Activated T-helper 17 cell treated with anti-CD3 and anti-CD28 coated beads, Interleukin-2, amount 50 U/mL, for 72 hours (primary cell): ENCODE measurements at places on chromosomes 2 and 18. TPM values are rescaled to one million over a fixed set of nuclear protein-coding genes. Genes with fewer than 3 reads are reported as not detected.

The CPO gene
- total RNA-seq = not detected

The DSC3 gene
- not detected for total RNA-seq

The CNTNAP5 gene
- total RNA-seq = not detected

The SGO2 gene
- total RNA-seq = 67.7 TPM

The ZNF512 gene
- 27.2 TPM for total RNA-seq

The DQX1 gene
- 0.76 TPM for total RNA-seq

The ASB18 gene
- total RNA-seq = not detected

The HOXD11 gene
- not detected for total RNA-seq

The CDH20 gene
- total RNA-seq = 0.40 TPM

The GCG gene
- not detected for total RNA-seq

The SCN7A gene
- total RNA-seq = not detected

The GATA6 gene
- total RNA-seq = not detected

The GNAL gene
- total RNA-seq = 0.32 TPM

The CASP10 gene
- total RNA-seq = 10.8 TPM

The CCBE1 gene
- total RNA-seq = 0.04 TPM

The SCYGR2 gene
- not detected for total RNA-seq

The CPS1 gene
- total RNA-seq = 0.76 TPM

The RAB12 gene
- 11.9 TPM for total RNA-seq

The TMEM182 gene
- 6.4 TPM for total RNA-seq

The UGGT1 gene
- total RNA-seq = 36.5 TPM

The LTBP1 gene
- total RNA-seq = 0.29 TPM

The ACKR3 gene
- total RNA-seq = 1.7 TPM

The ALPP gene
- not detected for total RNA-seq

The ERFE gene
- not detected for total RNA-seq

The SERPINB10 gene
- not detected for total RNA-seq

The EIF2AK2 gene
- 45.1 TPM for total RNA-seq

The C2orf66 gene
- total RNA-seq = 0.43 TPM

The MLPH gene
- total RNA-seq = not detected

The ALPG gene
- total RNA-seq = not detected

The UPP2 gene
- total RNA-seq = not detected

The RAB6C gene
- not detected for total RNA-seq

The RUFY4 gene
- 0.19 TPM for total RNA-seq

The TIA1 gene
- total RNA-seq = 95.6 TPM

The HK2 gene
- 71.6 TPM for total RNA-seq

The FBXO48 gene
- total RNA-seq = 2.3 TPM

The MYOM1 gene
- total RNA-seq = 2.0 TPM

The MEIS1 gene
- not detected for total RNA-seq

The C1QL2 gene
- total RNA-seq = not detected

The AMER3 gene
- not detected for total RNA-seq

The RAX gene
- total RNA-seq = not detected

The ASXL3 gene
- total RNA-seq = not detected

The FN1 gene
- 1.2 TPM for total RNA-seq

The ITGA6 gene
- total RNA-seq = 2.2 TPM

The TRIM43 gene
- not detected for total RNA-seq
